ENCODE measurements at places on chromosomes 7 and 10. TPM values are rescaled to one million over a fixed set of nuclear protein-coding genes. Genes with fewer than 3 reads are reported as not detected.
A peak's percentile ranks its signal among the peaks of the same experiment; 100 is the strongest.

DNA sequence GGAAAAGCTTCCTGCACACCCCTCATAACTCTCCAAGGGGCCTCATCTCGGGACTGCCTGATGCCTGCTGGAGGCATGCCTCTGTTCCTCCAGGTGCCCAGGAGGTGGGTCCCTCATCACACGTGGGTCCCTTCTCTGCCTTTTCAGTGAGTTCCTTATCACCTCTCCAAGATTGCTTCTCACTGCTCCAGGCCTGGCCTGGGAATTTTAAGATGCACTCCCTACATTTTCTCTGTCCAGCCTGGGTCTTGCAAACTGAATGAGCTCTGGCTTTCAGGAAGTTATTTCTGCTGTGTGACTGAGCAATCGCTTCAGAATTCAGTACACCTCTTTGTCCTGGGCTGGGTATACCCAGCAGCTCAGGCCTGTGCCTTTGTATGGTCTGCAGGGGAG lies 43.8 kb downstream of the LRRC18 start:
- no peak for DNase-seq

DNA sequence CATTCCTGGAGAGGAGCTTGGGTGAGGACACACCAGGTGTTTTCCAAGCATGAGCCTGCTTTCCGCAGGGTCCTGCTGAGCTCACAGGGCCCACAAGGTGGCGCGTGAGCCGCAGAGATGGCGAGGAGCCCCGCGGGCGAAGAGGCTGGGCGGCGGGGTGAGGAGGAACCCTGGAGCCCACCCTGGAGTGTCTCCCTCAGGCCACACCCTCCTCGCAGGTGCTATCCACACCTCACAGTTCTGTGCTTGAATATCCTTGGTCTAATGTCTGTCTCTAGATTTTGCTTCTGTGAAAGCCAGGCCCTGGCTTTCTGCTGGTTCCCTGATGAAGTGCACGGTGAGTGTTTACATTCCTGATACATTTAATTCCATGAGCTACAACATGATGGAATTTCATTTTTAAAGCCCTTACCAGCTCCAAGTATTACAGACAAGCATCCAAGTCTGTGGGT lies 433.6 kb downstream of the ACTR3B start:
- peak; percentile 79 for DNase-seq

DNA sequence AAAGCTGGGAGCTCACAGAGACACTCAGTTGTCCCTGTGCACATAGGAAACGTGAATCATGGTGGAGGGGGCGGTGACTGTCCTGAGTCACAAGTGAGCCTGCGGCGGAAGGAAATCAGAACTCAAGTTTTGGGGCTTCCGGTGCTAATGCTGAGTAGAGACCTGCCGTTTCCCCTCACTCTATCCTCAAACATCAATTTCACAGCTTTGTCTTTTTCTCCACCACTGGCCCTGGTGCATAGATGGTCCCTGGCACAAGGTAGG lies 21.9 kb downstream of the ADCYAP1R1 start:
- no peak for DNase-seq

DNA sequence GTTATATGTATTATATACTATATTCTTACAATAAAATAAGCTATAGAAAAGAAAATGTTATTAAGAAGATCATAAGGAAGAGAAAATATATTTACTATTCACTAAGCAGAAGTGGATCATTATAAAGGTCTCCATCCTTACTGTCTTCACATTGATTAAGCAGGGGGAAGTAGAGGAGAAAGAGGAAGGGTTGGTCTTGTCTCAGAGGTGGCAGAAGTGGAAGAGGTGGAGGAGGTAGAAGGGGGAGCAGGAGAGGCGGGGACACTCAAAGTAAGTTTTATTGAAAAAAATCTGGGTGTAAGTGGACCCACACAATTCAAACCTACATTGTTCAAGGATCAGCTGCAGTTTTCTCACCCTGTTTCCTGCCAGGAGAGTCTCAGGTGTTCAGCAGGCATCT lies 28.9 kb upstream of the ERCC6 start:
- DNase-seq: no peak

Gene LLCFC1
- not detected for total RNA-seq

Gene ADCY1
- 21.6 TPM for total RNA-seq

Gene CLDN3
- total RNA-seq: 16.9 TPM

DNA sequence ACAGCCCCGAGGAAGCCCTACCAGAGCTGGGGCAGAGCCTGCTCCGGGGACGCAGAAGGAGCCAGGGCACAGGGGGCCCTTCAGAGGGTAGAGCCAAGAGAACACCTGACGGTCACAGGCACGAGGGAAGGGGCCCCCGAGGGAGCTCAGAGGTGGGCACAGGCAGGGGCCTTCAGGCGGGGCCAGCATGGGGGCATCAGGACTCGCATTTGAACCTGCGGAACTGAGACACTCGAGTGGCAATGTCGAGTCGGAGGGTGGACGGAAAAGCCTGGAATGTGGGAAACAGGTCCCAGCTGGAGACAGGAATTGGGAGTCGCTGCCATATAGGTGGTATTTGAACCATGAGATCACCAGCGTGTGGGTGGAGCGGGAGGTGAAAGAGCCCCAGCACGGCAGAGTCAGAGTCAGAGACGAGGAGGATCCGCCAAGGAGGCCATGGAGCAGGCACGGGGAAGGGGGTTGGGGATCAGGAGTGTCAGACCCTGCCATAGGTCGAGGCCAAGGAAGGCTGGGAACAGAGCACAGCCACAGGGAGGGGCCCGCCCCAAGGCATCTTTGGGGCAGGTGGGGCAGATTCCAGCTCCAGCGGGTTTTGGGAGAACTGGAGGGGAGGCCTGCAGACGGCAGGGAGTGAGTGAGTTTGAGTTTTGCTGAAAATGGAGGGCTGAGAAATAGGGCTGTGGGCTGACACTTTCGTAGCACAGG lies 13.8 kb downstream of the STK32C start:
- no peak for DNase-seq

Gene CPVL
- 28.0 TPM for total RNA-seq

GRCh38 chr7:36810489-36810888 lies 86.2 kb upstream of the AOAH start:
- no peak for DNase-seq

GRCh38 chr7:90178679-90179278 lies 24.5 kb downstream of the STEAP1 start:
- DNase-seq: no peak

GRCh38 chr7:2405201-2405600 lies 1.8 kb downstream of the CHST12 start:
- no peak for DNase-seq

- no peak for DNase-seq
Observed at GRCh38 chr7:11858026-11858425, 26.0 kb upstream of the THSD7A start.

Gene CCNJ
- 38.3 TPM for total RNA-seq

GRCh38 chr7:35738889-35739288 lies 44.0 kb upstream of the HERPUD2 start:
- DNase-seq: no peak

GRCh38 chr10:133162178-133162909 lies 2.3 kb downstream of the KNDC1 start:
- DNase-seq: no peak

GRCh38 chr10:77180794-77181193 lies 456.8 kb downstream of the KCNMA1 start:
- DNase-seq: no peak

Gene SPDYE11
- not detected for total RNA-seq

Gene FAM25A
- total RNA-seq: not detected

Gene IL6
- 0.85 TPM for total RNA-seq

- no peak for DNase-seq
Observed at GRCh38 chr7:15557186-15557585, 4.6 kb downstream of the AGMO start.

GRCh38 chr10:72525277-72525676 lies 100.6 kb downstream of the MICU1 start:
- no peak for DNase-seq

Gene ADRA2A
- 1.4 TPM for total RNA-seq

GRCh38 chr7:20235288-20235687 lies 18.1 kb upstream of the MACC1 start:
- no peak for DNase-seq

DNA sequence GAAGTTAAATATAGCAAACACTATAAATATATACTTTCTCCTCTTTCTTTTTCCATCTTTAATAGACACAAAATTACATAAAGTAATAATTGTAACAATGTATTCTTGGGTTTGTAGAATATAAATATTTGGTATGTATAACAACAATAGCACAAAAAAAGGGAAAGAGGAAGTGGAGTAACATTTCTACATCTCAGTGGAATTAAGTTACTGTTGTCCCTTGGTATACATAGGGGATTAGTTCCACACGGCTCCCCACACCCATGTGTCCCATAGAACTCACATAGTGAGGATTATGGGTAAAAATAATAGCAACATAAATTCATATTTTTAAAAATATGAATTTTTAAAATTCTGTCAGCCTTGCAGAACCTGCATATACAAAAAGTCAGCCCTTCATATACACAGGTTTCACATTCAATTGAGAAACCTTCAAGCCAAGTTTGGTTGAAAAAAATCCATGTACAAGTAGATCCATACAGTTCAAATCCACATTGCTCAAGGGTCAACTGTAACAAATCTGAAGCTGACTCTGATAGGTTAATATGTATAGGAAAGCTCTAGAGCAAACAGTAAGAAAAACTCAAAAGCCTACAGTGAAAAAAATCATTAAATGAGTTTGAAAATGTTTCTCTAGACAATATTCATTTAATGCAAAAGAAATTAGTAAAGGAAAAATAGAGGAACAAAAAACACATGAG lies 92.4 kb downstream of the HYCC1 start:
- no peak for DNase-seq

Gene FXYD4
- not detected for total RNA-seq

DNA sequence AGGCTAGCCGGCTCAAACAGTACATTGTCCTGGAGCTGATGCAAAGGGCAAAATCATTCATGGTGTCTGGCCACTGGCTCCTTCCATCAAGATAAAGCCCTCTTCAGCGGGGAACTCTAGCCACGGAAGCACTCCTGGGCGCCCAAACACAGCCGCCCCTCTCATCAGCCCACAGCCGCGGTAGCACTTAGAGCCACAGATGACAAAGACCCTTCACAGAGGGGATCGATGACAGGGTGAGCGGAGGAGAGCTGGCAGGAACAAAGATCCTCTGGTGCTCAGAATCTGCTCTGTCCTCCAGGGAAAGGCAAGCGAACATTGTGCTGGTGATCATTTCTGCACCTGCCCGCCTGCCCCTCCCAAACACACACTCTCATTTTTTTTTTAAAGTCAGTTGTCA lies 222.2 kb upstream of the NRP1 start:
- no peak for DNase-seq

GRCh38 chr7:155752756-155753445 lies 59.4 kb downstream of the SHH start:
- DNase-seq: no peak
